CD4-positive, alpha-beta memory T cell (primary cell): ENCODE measurements at places on chromosomes 3 and 15.

- no peaks in the 10 kb centered on the region for H3K36me3 ChIP-seq
- no peaks in the 10 kb centered on the region for H3K4me1 ChIP-seq
- H3K27ac ChIP-seq: no peak overlapping the region
- no peak for DNase-seq
- H3K4me3 ChIP-seq: no peak overlapping the region
Measured at GRCh38 chr3:13134166-13134878, 61.1 kb upstream of the IQSEC1 start.

DNA sequence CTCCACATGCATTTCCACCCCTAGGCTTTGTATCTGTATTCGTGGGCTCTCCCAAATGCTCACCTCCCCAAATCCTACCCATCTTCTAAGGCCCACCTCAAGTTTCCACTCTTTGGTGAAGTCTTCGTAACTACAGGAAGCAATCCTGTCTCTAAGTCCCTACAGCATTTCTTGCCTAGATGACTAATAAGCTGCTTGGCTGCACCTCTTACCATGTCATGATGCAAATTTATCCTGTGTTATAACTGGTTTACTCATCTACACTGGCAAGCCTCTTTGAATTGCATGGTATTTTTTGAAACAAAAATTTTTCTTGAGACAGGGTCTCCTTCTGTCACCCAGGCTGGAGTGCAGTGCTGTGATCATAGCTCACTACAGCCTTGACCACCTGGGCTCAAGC lies 73.3 kb downstream of the SETMAR start:
- no peaks in the 10 kb centered on the region for H3K4me1 ChIP-seq
- H3K36me3 ChIP-seq: no peaks in the 10 kb centered on the region
- DNase-seq: no peak

GRCh38 chr15:58086491-58086890 lies 21.0 kb upstream of the ALDH1A2 start:
- no peak for DNase-seq
- H3K36me3 ChIP-seq: no peaks in the 10 kb centered on the region
- H3K4me3 ChIP-seq: no peak overlapping the region
- no peaks in the 10 kb centered on the region for H3K4me1 ChIP-seq
- H3K27me3 ChIP-seq: no peaks in the 10 kb centered on the region

DNA sequence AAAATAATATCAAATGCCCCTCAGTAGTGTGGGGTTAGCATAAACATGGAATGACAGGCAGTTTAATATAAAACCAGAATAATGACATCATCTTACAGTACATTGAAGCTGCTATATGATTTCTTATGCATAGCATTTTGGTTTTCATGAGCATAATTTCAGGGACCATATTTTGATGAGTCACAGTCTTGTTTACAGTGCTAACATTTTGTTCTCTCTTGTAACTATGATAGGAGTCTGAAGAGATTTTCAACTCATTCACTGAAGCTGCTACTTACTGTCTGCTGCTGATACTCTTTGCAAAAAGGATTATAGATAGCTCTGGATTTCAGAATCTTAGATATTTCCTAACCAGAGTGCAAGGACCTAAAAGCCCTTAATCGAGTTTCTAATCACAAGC lies 92.6 kb upstream of the CCDC54 start:
- no peaks in the 10 kb centered on the region for H3K27me3 ChIP-seq
- H3K4me3 ChIP-seq: no peak overlapping the region
- DNase-seq: no peak
- no peak overlapping the region for H3K27ac ChIP-seq
- H3K36me3 ChIP-seq: no peaks in the 10 kb centered on the region

- H3K4me3 ChIP-seq: peak overlapping the region; percentile 71
- no peak overlapping the region for H3K27ac ChIP-seq
- H3K4me1 ChIP-seq: peaks cover 20% of the 10 kb centered on the region
- no peaks in the 10 kb centered on the region for H3K36me3 ChIP-seq
- no peaks in the 10 kb centered on the region for H3K27me3 ChIP-seq
Measured at GRCh38 chr3:44762170-44762677, 630 bp downstream of the KIF15 start.

DNA sequence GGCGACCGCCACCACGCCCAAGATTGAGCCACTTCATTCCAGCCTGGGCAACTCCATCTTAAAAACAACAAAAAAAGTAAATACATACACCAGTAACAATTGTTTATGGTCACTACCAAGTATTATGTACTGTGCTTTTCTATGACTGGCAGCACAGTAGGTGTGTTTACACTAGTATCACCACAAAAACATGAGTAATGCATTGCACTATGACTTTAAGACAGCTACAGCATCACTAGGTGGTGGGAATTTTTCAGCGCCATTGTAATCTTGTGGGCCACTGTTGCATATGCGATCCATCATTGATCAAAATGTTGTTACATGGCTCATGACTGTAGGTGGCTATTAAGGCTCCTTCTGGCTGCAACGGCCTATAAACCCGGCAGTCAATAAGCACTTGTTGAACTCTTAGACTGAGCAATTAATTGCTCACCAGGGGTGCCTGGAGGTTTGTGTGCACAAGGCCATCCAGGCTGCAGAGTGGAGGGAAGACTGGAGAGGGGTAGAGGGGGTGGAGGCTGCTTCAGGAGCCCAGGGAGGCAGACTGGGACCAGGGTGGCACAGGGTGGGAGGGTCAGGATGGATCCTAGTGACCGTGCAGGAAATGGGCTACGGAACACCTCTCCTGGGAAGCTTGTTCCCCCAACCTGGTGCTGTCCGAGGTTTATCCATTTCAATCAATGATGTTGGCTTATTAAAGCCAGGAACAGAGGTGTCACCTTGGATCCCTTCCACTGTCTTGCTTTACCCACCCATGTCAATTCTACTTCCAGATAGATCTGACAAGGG lies 17.9 kb upstream of the COPG1 start:
- DNase-seq: no peak
- H3K4me3 ChIP-seq: no peak overlapping the region

- H3K27ac ChIP-seq: no peak overlapping the region
- H3K4me3 ChIP-seq: no peak overlapping the region
Measured at GRCh38 chr3:143367171-143367570, 247.6 kb downstream of the CHST2 start.

- no peak overlapping the region for H3K27ac ChIP-seq
- no peaks in the 10 kb centered on the region for H3K4me1 ChIP-seq
- no peak for DNase-seq
- no peaks in the 10 kb centered on the region for H3K36me3 ChIP-seq
- no peaks in the 10 kb centered on the region for H3K27me3 ChIP-seq
Measured at GRCh38 chr3:82208002-82208710, 446.7 kb upstream of the GBE1 start.

DNA sequence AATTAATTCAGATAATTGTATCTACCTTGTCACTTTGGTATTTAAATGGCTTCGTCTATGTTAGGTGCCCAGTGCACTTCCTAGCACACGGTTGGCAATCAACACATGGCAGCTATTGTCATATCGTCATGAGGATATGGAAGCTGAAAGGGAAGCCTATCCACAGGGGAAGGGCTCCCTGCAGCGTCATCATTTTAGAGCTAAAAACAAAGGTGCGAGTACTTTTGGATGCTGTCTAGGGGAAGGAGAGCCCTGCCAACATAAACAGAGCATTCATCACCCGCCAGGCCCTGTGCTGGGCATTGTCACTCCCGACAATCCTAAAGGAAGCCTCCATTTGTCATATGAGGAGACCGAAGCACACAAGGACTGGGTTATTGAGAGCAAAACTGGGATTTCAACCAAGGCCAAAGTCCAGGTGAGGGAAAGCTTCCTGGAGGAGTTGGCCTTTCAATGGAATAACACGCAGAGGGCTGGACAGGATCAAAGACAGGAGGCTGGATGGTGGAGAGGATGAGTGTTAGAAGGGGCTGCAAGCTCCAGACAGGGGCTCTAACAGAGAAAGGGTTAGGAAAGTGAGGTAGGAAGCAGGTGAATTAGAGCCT lies 8.0 kb upstream of the PARL start:
- no peaks in the 10 kb centered on the region for H3K27me3 ChIP-seq
- H3K36me3 ChIP-seq: no peaks in the 10 kb centered on the region
- H3K4me1 ChIP-seq: no peaks in the 10 kb centered on the region
- H3K27ac ChIP-seq: no peak overlapping the region
- no peak for DNase-seq

DNA sequence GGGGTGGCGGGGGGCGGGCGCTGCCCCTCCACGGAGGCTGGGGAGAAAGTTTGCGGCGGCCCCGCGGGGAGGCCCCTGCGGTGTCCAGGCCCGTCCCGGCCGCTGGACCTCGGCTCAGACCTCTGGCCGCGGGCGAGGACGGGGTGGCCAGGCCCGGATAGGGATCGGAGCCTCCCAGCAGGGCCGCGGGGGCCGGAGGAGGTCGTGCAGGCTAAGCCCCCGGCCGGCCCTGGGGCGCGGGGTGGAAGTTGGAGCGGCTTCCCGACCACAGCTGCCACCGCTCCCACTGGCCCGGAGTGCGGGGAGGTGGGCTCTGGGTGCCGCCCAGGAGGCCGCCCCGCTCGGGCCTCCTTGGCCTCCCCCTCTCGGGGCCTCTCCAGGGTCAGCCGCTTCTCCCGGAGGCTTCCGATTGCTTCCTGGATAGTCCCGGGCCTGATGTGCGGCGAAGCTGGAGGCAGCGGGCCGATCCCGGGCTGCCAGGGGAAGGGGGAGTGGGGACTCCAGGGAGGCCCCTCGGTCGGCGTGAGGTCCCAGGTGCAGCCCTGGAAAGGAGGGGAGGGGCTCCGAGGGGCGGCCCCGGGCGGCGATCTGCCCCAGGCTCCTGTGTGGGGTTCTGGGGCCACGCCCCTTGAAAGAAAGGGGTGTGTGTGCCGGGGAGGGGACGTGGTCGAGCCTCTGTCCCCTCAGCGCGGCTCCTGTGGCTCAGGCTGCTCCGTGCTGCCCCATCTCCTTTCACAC lies 907 bp downstream of the PLXNA1 start:
- H3K4me1 ChIP-seq: peaks cover 17% of the 10 kb centered on the region
- peak overlapping the region; percentile 41 for H3K4me3 ChIP-seq
- no peaks in the 10 kb centered on the region for H3K36me3 ChIP-seq

DNA sequence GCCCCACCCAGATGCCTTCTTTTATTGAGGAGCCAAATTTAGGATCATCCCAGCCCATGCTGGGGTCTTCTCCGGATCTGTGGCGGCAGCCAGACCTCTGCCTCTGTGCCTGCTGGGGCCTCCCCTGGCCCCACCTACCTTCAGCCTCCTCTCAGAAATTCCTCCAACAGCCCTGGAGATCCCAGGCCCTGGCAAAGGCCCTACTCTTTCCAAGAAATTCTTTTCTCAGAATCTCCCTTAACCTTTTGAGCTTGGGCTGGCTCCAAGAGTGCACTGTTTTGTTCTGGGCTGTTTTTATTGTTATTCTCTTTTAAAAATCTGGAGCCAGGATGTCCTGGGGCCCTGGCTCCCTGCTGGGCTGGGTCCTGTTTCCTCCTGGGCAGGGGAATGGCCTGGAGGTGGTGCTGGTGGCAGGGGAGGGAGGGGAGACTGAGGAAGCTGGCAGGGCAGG lies 57.8 kb downstream of the GRIP2 start:
- H3K27me3 ChIP-seq: no peaks in the 10 kb centered on the region
- no peaks in the 10 kb centered on the region for H3K4me1 ChIP-seq

GRCh38 chr3:109265295-109265694 lies 51.0 kb downstream of the DPPA2 start:
- DNase-seq: no peak
- H3K36me3 ChIP-seq: no peaks in the 10 kb centered on the region
- no peaks in the 10 kb centered on the region for H3K27me3 ChIP-seq

- H3K36me3 ChIP-seq: no peaks in the 10 kb centered on the region
- H3K27ac ChIP-seq: no peak overlapping the region
- H3K27me3 ChIP-seq: no peaks in the 10 kb centered on the region
- no peaks in the 10 kb centered on the region for H3K4me1 ChIP-seq
- no peak overlapping the region for H3K4me3 ChIP-seq
Measured at GRCh38 chr3:140505876-140506275, 172.0 kb upstream of the TRIM42 start.

- no peak for DNase-seq
- no peak overlapping the region for H3K4me3 ChIP-seq
- no peaks in the 10 kb centered on the region for H3K36me3 ChIP-seq
- peaks cover 51% of the 10 kb centered on the region for H3K4me1 ChIP-seq
- no peak overlapping the region for H3K27ac ChIP-seq
Measured at GRCh38 chr15:85004550-85004949, 22.9 kb downstream of the PDE8A start.

GRCh38 chr3:52248816-52249547 lies 3.4 kb downstream of the PPM1M start:
- H3K27me3 ChIP-seq: no peaks in the 10 kb centered on the region
- H3K4me3 ChIP-seq: no peak overlapping the region
- H3K36me3 ChIP-seq: peaks cover 32% of the 10 kb centered on the region
- H3K27ac ChIP-seq: peak overlapping the region; percentile 22
- no peak for DNase-seq

- DNase-seq: no peak
- H3K4me3 ChIP-seq: no peak overlapping the region
- H3K27ac ChIP-seq: no peak overlapping the region
- peaks cover 5% of the 10 kb centered on the region for H3K27me3 ChIP-seq
Measured at GRCh38 chr3:70517124-70517890, 204.9 kb upstream of the MDFIC2 start.

- no peaks in the 10 kb centered on the region for H3K36me3 ChIP-seq
- no peaks in the 10 kb centered on the region for H3K4me1 ChIP-seq
- no peak overlapping the region for H3K27ac ChIP-seq
- no peak overlapping the region for H3K4me3 ChIP-seq
Measured at GRCh38 chr3:37505415-37505814, 331.0 kb upstream of the LRRFIP2 start.

DNA sequence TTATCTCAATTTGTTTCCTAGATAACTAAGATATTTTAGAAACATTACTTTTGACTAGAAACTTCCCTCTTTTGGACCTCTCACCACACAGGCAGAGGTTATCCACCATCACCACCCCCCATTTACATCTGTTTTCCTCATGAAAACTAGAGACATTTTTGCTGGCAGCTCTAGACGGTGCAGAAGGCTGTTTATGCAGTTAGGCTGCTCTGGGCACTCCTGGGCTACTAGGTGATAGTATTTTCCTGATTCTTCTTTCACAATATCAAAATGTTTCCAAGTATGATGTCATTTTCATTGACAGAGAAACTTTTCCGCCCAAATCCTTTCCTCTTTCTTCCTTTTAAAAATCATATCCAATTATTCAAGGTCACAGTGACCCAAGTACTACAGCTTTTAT lies 67.1 kb downstream of the PLOD2 start:
- H3K27ac ChIP-seq: no peak overlapping the region
- no peaks in the 10 kb centered on the region for H3K4me1 ChIP-seq
- no peak overlapping the region for H3K4me3 ChIP-seq
